Stimulated activated CD8-positive, alpha-beta memory T cell treated with anti-CD3 and anti-CD28 coated beads, Interleukin-7, amount 100 ng/mL, for 4 hours (primary cell): ENCODE measurements at places on chromosomes 7 and 10.

DNA sequence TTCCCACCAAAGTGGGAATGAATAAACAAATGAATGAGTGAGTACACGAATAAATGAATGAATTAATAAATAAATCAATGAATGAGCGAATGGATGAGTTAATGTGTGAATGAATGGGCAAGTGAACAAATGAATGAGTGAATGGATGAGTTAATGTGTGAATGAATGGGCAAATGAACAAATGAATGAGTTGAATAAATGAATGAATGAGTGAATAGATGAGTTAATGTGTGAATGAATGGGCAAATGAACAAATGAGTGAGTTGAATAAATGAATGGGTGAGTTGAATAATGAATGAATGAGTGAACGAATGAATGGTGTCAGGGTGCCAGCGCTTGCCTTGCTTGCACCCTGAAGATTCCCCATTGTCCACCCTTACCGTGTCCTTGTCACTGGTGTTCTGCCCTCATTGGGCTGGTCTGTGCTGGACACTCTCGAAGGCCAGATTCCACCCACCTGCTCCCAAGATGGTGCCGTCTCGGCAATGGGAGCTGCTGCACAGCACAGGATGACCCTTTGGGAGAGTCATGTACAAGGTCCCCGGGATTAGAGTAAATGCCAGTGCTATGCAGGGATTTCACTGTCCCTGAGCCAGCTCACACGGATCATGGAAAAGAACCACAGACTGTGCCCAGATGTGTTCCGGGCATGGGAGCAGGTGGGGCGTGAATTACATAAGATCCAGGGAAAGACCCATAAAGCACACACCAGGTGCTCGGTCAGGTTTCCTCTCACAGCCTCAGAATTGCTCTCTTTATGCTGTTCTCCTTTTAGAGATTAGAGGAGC lies 83.2 kb downstream of the CAMK1D start:
- no peak for DNase-seq

- DNase-seq: no peak
These were observed 40.1 kb upstream of the PPP1R17 start for GRCh38 chr7:31646942-31647341.

DNA sequence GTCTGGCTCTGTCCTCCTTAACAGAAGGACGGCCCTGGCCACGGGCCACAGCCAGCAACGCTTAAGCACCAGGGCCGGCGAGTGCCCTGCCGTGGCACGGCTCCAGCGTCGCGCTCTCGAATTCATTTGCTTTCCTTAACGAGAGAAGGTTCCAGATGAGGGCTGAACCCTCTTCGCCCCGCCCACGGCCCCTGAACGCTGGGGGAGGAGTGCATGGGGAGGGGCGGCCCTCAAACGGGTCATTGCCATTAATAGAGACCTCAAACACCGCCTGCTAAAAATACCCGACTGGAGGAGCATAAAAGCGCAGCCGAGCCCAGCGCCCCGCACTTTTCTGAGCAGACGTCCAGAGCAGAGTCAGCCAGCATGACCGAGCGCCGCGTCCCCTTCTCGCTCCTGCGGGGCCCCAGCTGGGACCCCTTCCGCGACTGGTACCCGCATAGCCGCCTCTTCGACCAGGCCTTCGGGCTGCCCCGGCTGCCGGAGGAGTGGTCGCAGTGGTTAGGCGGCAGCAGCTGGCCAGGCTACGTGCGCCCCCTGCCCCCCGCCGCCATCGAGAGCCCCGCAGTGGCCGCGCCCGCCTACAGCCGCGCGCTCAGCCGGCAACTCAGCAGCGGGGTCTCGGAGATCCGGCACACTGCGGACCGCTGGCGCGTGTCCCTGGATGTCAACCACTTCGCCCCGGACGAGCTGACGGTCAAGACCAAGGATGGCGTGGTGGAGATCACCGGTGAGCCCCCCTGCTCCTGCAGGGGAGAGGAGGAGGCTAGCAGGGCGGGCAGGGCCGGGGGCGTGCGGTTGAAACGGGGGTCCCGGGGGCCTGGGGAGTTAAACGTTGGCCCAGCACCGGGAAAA lies at the start of gene HSPB1:
Gene HSPB1, plus strand, starts transcription at position 327 of the 855 bp plus-strand sequence. Its CDS starts 40 bp downstream, at position 367.
- peak; percentile 54 for DNase-seq

- no peak for DNase-seq
These were observed 34.9 kb upstream of the PTF1A start for GRCh38 chr10:23157239-23157681.

DNA sequence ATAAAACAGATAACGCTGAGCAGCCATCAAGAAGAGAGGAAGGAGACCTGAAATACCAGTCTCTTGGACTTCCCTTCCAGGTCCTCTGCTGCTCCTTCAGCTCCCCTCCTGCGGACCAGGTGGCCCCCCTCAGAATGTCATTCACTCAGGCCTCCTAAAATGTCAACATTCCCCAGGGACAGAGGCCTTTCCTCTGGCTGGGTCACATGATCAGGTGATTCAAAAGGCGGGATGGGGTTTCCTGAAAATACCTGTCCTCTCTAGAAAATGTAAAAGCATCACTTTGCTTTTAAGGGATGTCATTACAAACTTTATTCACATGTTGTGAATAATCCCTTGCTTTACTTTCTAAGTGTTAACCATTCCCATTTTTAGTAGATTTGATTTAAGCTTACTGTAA lies 311.1 kb downstream of the INHBA start:
- no peak for DNase-seq

DNA sequence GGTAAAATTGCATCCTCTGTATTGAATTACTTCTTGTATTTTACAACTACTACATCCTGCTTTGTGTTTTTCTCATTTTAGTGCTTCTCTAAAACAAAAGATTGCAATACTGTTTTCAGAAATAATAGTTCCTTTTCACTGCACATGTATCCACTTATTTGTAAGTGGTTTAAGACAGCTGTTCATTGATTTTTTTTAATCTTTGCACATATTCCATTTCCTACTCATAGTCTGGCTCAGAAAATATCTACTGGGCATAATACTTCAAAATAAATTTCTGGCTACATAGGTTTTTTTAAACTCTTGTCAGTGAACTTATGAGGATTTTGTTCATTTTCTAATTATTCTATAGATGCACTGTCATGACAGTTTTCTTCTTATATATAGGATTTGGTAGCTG lies 54.8 kb downstream of the SND1 start:
- no peak for DNase-seq

- no peak for DNase-seq
These were observed 8.4 kb upstream of the TMEM254 start for GRCh38 chr10:80070057-80070456.

- DNase-seq: no peak
These were observed 15.1 kb upstream of the MRC1 start for GRCh38 chr10:17793823-17794644.

DNA sequence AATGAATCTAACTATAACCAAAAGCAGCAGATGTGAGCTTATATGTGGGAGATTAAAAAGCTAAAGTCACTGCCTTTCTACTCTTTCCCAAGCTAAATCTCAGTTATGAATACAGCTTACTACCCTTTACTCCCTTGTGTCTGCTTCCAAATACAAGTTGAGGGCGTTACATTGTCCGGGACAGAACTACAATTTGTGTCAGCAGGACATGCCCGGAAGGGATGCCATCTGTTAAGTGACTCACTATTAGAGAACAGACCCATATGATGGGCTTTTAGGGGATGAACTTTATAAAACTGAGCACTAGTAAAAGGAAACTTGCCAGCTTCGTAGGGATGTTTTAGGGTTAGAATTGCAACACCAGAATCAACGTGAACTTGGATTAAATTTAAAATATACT lies 299.7 kb upstream of the CSTF2T start:
- DNase-seq: no peak

DNA sequence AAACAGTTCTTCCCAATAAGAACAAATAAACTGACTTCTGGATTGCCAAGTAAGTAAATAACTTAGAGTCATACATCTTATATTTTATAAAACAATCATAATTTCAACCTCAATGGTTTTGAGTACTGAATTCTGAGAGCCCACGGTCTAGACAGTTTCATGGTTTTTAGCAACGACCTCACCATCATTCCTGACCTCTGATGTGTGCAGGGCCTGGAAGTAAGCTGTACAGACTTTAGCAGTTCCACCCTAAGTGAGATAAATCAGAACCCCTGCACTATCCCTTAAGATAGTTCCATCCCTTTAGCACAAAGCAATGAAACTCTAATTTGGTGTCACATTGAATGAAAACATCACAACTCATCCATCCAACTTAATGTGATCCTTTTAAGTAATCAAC lies 86.0 kb downstream of the NEBL start:
- no peak for DNase-seq

GRCh38 chr7:155276800-155277375 lies 20.8 kb upstream of the INSIG1 start:
- no peak for DNase-seq

GRCh38 chr10:112852306-112852705 lies 97.7 kb upstream of the TCF7L2 start:
- no peak for DNase-seq

DNA sequence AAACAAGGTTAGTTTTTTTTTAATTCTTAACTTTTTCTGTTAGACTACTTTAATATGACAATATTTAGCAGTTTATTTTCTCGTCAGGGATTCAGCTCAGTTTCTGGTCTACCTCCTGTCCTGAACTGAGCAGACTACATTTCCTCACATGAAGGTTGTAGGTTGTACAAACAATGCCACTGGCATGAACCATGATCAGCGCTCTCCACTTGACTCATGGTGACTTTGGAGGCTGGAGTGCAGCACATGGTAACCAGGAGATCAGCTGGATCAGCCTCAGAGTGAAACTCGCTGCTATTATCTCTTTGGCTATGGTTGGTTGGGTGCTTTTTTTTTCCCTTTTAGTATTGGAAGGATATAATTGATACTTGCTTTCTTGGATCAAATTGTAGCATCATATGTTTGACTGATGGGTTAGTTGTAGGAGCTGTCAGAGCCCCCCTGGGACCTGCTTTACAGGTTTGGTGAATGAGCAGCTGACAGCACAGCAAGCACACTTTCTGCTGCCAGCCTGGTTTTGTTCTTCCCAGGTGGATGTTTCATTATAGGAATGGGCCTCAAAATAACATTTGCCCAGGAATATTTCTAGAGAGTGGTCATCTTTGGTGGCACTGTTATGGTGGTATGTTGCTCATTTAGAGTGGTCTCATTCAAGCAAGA lies 556.4 kb downstream of the AUTS2 start:
- no peak for DNase-seq

GRCh38 chr7:46900312-46901263 lies 681.3 kb downstream of the TNS3 start:
- no peak for DNase-seq

DNA sequence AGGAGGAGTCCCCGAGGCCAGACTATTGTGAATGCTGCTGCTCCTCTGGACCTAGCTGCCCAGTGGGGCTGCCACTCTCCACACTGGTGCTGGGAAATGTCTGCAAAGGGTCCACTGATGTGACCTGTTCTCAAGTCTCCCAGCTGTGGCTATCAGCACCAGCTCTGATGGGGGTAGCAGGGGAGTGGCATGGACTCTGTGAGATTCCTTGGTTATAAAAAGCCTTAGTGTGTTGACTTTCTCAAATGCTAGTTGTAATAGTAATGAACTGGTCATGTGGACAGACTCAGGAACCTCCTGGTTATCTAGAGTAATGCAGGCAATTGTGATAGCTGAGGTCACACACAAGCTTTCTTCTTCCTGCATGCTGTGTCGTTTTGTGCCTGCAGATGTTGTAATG lies 34.1 kb upstream of the ARMC3 start:
- no peak for DNase-seq

- no peak for DNase-seq
These were observed 7.0 kb upstream of the TRDMT1 start for GRCh38 chr10:17208476-17208875.

DNA sequence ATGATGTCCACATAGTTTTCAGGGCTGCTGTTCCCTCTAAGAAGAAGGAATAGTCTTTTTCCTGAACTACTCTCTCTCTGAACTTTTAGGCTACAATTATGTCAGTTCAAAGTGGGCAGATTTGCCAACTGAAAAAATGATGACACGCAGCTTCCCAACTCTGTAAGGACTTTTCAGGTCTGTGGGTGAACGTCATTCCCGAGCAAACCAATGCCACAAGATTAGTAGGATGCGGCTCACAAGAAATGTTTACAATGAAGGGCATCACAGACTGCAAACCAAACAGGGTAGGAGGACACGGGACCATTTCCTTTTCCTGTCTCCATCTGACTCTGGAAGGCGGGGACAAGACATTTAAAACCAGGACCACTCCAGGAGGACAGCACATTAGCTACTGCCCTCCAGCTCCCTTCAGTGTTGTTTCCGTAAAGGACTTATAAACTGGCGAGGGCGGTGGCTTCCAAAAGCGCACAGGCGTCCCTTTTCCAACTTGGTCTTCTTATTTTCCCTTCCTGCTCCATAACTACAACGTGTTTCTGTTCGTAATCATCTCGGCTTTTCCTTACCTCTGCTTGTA lies 539 bp upstream of the MKLN1 start:
- DNase-seq: peak; percentile 2

- DNase-seq: no peak
These were observed 373.3 kb upstream of the MKI67 start for GRCh38 chr10:128499486-128499885.

DNA sequence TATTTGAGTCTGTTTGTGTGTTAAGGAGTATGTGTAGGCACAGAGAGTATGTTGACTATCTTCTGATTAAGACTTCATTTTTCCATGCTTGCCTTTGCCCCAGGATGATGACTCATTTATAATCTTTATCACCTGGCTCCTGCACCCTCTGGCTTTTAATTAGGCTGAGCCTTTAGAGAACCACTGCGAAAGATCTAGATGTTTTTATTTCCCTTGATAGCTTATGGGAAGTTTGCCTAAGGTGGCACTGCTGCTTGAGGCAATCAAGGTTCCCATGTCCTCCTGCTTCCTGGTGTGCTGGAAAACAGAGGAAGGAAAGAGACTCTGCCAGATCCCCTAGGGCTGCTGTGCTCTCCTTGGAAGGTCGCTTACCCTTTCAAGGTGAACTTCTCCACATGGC lies 114.6 kb downstream of the ARL4A start:
- no peak for DNase-seq

GRCh38 chr7:149856583-149856982 lies 17.2 kb upstream of the ATP6V0E2 start:
- DNase-seq: no peak

GRCh38 chr7:21920936-21921335 lies 24.8 kb downstream of the CDCA7L start:
- DNase-seq: no peak

DNA sequence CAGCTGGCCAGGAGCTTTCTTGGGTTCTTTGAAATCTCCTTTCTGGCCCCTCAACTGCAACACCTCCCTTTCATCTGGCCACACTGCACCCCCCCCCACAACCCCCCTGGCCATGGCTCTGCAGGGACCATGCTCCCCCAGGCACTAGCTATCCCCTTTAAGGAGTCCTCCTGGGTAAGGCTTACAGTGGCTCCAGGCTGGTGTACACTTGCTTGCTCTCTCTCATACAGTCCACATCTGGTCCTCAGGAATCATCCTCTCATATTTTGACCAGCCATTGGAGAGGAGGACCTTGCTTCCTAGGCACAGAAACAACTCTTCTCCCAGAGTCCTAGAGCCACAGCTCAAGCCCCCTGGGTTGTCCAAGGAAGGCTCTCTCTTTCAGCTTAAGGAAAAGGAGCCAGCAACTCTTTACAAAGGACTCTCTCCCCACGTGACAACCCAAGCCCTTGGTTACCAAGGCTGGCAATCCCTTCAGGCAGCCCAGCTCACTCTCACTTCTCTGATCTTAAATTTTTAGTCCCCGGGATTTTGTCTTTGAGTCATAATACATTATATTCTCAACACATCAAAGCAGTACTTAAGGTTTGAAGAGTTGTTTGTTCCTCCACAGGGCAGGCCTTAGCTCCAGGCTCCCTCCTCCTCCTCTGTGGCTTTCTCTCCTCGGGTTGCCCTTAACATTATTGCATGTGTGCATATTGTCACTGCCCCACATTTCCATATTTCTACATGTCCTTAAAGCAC lies 9.9 kb downstream of the GARIN1A start:
- no peak for DNase-seq
